NCI-H1694 (cell line): ENCODE measurements at places on chromosomes 5 and 9.
A peak's percentile ranks its signal among the peaks of the same experiment; 100 is the strongest.

- DNase-seq: no peak
Measured at GRCh38 chr5:111774525-111774924, 17.5 kb upstream of the NREP start.

DNA sequence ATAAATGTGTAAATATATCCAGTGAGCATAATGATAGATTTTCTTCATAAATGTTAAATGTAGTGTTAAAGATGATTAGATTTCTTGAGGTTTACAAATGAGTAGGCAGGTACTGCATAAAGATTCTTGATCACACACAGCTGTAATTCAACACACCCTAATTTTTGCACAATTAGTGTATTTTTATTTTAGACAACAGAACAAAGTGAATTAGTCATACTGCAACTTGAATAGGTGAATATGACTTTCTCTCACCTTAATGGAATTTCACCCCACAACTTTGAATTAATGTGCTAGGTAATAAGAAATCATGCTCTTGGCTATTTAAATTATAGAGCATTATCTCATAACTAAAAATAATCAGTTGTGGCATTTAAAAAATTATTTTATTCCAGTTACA is 795.7 kb upstream of the ACO1 start:
- DNase-seq: no peak

- no peak for DNase-seq
Measured at GRCh38 chr5:125421006-125421405, 674.6 kb upstream of the ZNF608 start.

GRCh38 chr9:129661029-129661428 is 4.4 kb upstream of the PRRX2 start:
- no peak for DNase-seq

- DNase-seq: no peak
Measured at GRCh38 chr9:5336688-5337087, 3.0 kb downstream of the RLN1 start.

- DNase-seq: peak; percentile 58
Measured at GRCh38 chr9:82797534-82797933, 265.4 kb downstream of the RASEF start.

- no peak for DNase-seq
Measured at GRCh38 chr5:149732324-149733128, 2.4 kb downstream of the PPARGC1B start.

DNA sequence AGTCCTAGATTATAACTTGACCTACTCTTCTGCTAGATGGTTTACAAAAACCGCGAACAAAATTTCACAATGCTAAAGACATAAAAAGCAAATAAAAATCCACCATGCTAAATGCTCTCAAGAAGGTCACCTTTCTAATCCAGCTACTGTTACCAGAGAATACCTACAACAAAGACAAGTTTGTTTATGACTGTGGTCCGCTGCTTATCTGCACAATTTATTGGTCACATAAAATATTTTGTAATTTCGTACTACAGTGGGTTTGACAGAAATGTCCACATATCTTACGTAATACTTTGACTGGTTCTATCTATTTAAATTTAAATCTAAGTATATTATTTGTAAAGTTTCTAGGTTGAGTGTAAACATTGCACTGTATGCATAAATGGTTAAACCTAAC is 257.6 kb upstream of the ZNF608 start:
- no peak for DNase-seq

- no peak for DNase-seq
Measured at GRCh38 chr5:71748360-71748759, 29.3 kb downstream of the CARTPT start.

DNA sequence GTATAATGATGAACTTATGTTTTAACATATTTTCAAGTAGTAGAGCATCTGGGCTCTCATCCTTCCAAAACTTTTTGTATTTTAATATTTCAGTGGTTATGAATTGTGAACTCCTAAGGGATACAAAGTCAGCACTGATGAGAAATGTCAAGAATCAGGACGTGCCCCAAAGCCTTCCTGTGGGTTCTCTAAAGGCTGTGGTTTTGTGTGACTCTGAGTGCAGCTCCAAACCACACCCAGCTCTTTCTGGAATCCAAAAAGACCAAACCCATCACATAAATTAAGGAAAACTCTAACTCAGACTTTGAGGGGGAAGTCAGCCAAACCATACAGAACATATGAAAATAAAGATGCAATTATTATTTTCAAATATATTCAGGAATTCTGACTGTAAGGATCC is 40.8 kb upstream of the SMU1 start:
- DNase-seq: no peak

DNA sequence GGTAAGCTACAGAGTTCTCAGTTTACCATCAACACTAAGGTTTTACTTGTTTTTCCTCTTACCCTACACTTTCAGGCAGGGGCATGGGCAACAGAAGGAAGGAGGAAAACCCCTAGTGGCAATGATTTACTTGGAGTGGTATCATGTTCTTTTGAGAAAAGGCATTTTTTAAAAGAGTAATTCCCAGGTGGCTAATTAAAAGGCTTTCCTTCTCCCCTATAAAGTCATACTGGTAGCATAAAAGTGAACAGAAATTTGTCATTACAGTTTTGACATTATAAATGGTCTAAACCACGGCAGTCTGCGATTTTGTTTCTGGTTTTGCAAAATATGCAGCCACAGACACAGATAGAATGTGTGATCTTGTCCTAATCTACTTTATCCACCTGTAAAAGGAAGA is 30.9 kb upstream of the OR2K2 start:
- DNase-seq: no peak

DNA sequence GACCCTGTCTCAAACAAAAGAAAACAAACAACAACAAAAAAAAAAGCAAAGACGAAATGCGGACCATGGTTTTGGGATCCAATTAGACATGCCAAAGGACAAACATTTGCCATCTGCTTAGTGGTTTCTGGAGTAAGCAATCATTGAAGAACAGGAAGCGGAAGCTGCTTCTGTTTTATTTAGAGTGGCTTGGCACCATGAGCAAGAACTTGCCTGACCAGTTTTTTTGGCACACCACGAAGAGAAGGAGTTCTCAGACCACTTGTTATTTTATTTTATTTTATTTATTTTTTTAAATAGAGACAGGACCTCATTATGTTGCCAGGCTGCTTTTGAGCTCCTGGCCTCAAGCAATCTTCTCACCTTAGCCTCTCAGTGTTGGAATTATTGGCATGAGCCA is 17.0 kb downstream of the BTF3 start:
- no peak for DNase-seq

DNA sequence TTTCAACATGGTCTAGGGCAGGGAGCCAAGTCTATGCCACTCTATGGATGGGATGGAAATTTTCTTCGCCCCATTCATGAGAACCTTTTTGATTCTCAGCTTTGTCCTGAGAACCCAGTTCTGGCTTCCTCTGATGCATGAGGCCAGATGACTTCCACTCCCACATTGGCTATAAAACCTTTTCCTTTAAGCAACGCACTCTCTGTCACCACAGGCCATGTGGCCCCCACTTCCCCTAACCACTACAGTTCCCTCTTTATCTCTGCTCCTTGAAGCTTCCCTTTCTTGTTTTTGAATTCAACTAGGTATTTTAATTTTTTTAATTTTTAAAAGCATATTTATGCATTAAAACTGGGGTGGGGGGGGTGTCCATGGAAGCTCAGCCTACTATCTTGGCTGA is 401.3 kb downstream of the ENC1 start:
- no peak for DNase-seq

DNA sequence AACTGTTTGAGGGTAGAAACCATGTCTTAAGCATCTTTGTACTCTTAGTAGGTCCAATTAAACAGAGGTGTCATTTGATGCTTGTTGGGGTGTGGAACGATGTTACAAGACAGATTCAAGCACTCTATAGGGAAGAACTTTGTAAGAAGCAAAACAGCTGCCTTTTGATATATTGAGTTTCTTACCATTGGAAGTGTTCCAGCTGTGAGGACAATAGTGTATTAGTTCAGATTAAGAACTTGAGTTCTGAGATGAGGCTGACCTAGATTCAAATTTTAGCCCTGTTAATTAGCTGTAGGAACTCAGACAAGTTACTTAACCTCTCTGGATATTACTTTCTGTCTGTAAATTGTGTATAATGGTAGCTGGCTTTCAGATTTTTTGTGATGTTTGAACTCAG is 19.6 kb upstream of the ZNF462 start:
- DNase-seq: no peak

GRCh38 chr5:1744393-1745122 is 55.1 kb downstream of the MRPL36 start:
- no peak for DNase-seq

DNA sequence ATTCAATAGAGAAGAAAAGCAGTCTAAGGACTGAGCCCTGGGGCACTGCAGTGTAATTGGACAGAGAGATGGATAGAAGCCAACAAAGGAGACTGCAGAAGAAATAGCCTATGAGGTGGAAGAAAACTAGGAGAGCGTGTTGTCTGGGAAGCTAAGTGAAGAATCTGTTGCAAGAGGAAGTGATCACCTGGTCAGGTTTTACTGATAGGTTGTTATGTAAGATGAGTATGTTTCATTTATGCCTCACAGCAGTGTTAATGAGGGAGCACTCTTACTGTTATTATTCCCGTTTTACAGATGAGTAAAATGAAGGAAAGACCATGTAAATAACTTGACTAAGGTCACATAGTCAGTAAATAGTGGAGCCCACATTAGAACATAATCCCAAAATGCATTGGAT is 80.0 kb upstream of the GRHPR start:
- no peak for DNase-seq

GRCh38 chr5:125823572-125823971 is 599.6 kb upstream of the GRAMD2B start:
- DNase-seq: no peak

DNA sequence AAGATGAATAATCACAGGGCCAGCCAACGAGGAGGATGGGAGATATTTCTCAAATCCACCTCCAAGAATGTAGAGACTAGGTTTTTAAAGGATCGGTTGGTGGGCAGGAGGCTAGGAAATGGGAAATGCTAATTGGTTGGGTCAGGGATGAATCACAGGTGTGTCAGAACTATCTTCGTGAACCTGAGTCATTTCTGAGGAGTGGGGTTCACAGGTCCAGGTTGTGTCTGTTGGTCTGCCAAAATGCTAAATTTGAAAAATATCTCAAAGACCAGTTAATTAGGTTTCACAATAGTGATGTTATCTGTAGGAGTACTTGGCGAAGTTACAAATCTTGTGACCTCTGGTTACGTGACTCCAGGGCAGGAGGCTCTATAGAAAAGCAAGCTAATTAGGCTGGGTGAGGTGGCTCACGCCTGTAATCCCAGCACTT is 2.6 kb upstream of the PLAA start:
- DNase-seq: no peak

DNA sequence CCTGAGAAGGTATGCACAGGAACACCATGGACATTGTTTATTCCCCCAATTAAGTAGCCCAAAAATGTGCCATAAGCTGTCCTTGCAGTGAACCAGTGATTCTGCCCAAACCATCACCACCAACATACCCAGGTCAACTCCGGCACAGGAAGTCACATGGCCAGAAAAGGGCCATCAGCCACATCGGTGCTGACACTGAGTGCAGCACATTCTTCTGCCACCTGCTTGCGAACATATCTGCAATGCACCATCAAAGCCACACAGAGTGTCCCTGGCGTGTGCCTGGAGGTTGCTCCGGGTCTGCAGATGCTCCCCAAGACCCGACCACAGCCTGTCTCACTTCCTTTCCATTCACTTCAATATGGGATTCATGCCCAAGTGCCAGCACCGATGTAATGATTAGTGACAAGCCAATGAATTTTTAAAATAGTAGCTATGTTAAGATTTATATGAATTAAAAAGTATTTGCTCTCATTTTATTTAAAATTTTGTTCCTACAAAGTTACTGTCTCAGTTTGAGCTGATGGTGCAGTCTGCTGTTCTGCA is 37.6 kb downstream of the SYK start:
- DNase-seq: no peak

- no peak for DNase-seq
Measured at GRCh38 chr9:3177146-3177761, 333.4 kb upstream of the PUM3 start.

DNA sequence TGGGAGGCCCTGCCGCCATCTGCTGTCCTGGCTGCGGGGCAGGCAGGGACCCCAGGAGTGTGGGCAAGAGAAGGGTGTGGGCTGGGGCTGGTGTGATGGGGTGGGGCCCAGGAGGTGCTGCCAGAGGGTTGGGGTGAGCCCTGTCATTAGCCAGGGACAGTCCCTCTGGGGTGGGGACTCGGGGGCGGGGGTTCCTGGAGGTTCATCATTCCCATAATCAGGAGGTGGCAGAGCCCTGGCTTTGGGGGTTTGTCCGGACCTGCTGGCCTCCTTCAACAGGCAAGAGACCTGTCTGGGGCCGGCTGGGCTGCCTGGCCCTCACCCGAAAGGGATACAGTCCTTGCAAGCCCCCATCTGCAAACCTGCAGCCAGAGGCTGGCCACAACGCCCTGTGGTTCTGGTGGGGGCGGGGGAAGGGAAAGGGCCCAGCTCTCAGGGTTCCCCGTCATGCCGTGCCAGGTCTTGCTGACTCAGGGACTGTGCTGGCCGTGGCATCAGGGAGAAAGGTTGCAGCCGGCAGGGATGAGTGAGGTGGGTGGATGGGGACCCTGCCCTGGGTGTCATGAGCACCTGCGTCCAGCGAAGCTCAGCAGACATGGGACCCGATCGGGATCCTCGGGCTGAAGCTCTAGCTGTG is 65.2 kb downstream of the MRPL36 start:
- no peak for DNase-seq

DNA sequence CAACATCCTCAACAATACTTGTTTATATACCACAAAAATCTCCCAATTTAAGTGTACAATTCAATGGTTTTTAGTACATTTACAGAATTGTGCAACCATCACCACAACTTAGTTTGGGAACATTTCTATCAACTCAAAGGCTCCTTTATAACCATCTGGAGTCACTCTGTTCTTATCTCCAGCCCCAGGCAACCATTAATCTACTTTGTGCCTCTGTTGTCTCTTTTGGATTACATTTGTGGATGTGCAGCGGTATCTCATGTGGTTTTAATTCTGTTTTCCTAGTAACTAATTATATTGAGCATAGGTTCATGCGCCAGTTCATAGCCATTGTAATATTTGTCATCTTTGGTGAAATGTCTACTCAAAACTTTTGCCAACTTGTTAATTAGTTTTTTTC is 14.4 kb downstream of the ADAMTS19 start:
- DNase-seq: no peak

- DNase-seq: no peak
Measured at GRCh38 chr5:62589504-62589903, 10.9 kb downstream of the LRRC70 start.

DNA sequence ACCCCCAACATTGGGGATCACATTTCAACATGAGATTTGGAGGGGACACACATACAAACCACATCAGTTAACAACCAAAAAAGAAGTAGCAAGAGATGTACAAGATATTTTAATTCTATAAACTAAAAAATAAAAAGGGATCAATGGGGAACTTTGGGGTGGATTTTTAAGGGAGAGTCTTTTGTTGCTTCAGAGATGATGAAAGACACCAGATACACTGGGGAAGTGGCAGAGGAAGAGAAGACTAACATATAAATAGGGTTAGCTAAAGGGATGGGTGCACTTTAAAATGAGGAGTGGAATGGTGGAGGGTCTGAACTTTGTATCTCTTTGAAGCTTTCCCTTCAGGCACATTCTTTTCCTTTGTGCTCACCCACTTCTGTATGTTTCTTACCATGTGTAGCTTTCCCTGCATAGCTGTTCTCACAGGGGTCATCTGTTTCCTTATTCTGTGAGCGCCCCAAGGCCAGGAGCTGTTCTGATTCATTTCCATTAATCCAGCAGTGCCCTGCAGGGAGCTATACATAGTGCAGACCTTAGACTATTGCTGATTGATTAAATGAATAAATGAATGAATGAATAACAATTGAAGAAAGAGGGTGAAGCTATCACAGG is 531.6 kb upstream of the KLF4 start:
- no peak for DNase-seq
